Vagina (tissue), 2 donors: ENCODE measurements at places on chromosomes 16 and 17. TPM values are rescaled to one million over a fixed set of nuclear protein-coding genes. Genes with fewer than 3 reads are reported as not detected.

GRCh38 chr16:86595983-86596605 is 17.7 kb downstream of the FOXL1 start:
- H3K27me3 ChIP-seq, result no peaks in the 10 kb centered on the region
- H3K4me3 ChIP-seq, result no peak overlapping the region
- H3K4me1 ChIP-seq, result no peaks in the 10 kb centered on the region

GRCh38 chr17:73341350-73342049 is 29.7 kb upstream of the CDC42EP4 start:
- H3K36me3 ChIP-seq, result no peaks in the 10 kb centered on the region
- peaks cover 66% of the 10 kb centered on the region for H3K4me1 ChIP-seq
- H3K27ac ChIP-seq, result peak overlapping the region; percentile 95
- DNase-seq, result no peak

DNA sequence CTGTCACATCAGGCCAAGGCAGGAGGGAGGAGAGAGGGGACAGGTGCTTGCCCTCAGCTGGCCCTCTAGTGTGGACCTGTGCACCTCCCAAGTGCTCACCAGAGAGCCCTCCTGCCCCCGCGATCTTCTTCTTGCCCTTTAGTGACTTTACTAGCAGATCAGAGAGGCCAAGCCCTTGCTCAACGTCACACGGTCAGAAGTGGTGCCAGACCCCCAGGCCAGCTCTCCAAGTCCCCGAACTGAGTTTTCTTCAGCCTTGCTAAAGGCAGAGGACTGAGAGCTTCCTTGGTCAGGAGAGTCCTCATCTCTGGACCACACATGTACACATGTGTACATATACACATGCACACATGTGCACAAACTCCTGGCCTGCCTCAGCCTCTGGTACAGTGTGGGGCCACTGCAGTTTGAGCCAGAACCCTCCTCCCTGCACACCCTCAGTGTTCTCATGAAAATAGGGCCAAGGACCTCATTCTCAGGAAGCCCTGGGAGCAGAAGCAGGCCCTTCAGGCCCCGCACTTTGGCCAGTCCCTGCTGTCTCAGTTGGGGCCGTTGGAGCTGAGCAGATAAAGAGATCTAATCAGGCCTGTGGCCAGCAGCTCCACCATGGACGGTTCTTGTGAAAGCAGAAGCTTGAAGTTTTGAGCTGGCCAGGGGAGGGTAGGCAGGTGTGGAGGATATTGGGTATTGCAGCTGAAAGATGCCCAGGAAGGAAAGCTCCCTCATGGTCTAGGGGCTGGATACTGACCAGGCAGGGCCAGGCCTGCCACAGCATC is 7.4 kb upstream of the EPX start:
- no peak overlapping the region for H3K27ac ChIP-seq
- no peaks in the 10 kb centered on the region for H3K4me1 ChIP-seq
- H3K4me3 ChIP-seq, result no peak overlapping the region
- no peaks in the 10 kb centered on the region for H3K27me3 ChIP-seq

- H3K27me3 ChIP-seq, result no peaks in the 10 kb centered on the region
- H3K36me3 ChIP-seq, result no peaks in the 10 kb centered on the region
- H3K27ac ChIP-seq, result no peak overlapping the region
Observed at GRCh38 chr17:66850692-66851091, 15.8 kb downstream of the CACNG5 start.

SLC6A2 gene
- 9.6 TPM for total RNA-seq
